Activated effector memory CD4-positive, alpha-beta T cell treated with Interleukin-2 at 50 U/mL for 16 hours (primary cell): ENCODE measurements at places on chromosomes 11 and 22.

DNA sequence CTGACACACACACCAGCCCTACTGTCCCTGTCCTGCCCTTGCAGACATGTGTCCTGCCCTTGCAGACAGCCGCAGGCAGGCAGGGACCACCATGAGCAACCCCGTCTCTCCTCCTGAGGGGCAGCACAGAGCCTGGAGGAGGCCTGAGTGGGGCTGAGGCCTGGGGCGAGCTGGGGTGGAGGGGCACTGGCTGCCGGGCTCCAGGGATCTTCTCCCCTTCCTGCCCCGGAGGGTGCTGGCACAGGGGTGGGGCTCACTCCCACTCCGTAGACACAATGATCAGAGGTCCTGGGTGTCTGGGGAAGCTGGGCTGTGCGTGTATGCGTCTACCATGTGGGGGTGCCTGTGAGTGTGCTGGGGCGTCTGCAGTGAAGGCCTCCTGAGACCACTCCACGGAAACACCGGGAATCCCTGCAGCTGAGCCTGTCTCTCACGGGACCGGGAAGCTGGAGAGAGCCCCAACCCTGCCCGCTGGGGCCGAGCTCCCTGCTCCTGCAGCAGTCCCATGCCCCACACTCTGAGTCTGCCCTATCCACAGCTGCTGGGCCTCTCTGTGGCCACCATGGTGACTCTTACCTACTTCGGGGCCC lies 588 bp downstream of the TSPAN32 start:
- DNase-seq, result no peak

- no peak for DNase-seq
Observed at GRCh38 chr11:77201991-77202841, 74.2 kb downstream of the MYO7A start.

- no peak for DNase-seq
Observed at GRCh38 chr11:128704517-128704916, 10.6 kb downstream of the FLI1 start.

GRCh38 chr22:47587361-47587760 lies 824.9 kb downstream of the TBC1D22A start:
- no peak for DNase-seq

- DNase-seq, result no peak
Observed at GRCh38 chr22:44120314-44120704, 60.4 kb upstream of the PARVG start.

- no peak for DNase-seq
Observed at GRCh38 chr11:114200351-114201133, 95.7 kb upstream of the NNMT start.

GRCh38 chr11:68855205-68855981 lies 13.7 kb upstream of the CPT1A start:
- DNase-seq, result peak; percentile 25

GRCh38 chr11:35752115-35752514 lies 89.5 kb downstream of the TRIM44 start:
- no peak for DNase-seq

GRCh38 chr11:47499161-47499560 lies 50.2 kb upstream of the RAPSN start:
- no peak for DNase-seq

- no peak for DNase-seq
Observed at GRCh38 chr11:8025123-8025522, 38.0 kb downstream of the EIF3F start.

- no peak for DNase-seq
Observed at GRCh38 chr22:27842201-27842600, 40.6 kb upstream of the MN1 start.

- no peak for DNase-seq
Observed at GRCh38 chr11:45913942-45914635, 3.6 kb downstream of the PEX16 start.

- DNase-seq, result no peak
Observed at GRCh38 chr11:95003716-95004115, 21.3 kb upstream of the KDM4E start.

DNA sequence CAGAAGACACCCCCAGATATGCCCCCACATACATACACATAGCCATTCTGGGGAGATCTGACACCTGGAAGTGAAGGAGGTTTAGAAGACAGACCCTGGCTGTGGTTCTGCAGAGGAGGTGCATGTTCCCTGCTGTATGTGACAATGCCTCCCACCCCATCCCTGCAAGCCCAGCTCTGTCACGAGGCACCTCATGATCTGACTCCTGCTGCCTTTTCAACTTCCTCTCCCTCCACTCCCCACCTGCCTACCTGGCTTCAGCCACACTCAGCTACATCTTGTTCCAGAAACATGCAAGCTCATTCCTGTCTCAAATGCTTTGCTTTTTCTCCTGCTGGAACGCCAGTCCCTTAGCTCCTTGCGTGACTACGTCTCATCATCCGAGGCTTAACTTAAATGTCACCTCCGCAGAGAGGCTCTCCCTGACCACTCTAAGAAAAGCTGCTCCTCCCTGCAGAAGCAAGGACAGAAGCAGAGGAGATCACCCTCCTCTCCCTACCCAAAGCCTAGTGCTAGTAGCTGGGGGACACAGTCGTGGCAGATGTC lies 114.5 kb downstream of the FEZ1 start:
- DNase-seq, result no peak
